Activated CD8-positive, alpha-beta memory T cell treated with anti-CD3 and anti-CD28 coated beads for 36 hours (primary cell): ENCODE measurements at places on chromosomes 1 and 21. TPM values are rescaled to one million over a fixed set of nuclear protein-coding genes. Genes with fewer than 3 reads are reported as not detected.

C8B gene
- not detected for total RNA-seq

AMY2A gene
- not detected for total RNA-seq

DCST1 gene
- not detected for total RNA-seq

PLA2G2F gene
- total RNA-seq, result not detected
